Foreskin fibroblast (primary cell): ENCODE measurements at places on chromosomes 1 and 21.

GRCh38 chr1:118863688-118864087 is 124.5 kb downstream of the TBX15 start:
- DNase-seq: no peak

DNA sequence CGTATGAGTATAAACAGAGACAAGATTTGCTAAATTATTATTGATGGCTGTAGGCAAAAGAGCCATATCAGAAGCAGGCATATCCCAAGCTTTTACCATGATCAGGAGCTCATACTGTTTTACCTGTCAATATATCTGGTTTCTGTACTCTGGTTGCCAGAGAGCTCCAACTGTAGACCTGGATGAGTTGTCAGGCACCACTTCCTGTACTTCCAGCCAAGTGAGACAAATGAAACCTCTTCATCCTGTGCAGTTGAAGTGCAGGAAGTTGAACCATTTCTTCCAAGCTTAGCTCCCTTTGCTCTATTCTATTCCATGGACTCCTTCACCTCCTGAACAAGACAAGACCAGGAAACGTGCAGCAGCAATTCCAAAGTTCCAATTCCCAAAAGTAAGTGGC is 115.6 kb downstream of the ZNF281 start:
- no peak for DNase-seq

- DNase-seq: no peak
Observed at GRCh38 chr1:82015444-82015843, 214.7 kb downstream of the ADGRL2 start.

- DNase-seq: no peak
Observed at GRCh38 chr1:44283524-44284173, 70.4 kb downstream of the DMAP1 start.

GRCh38 chr21:42348762-42349161 is 2.0 kb downstream of the TFF2 start:
- no peak for DNase-seq

GRCh38 chr1:85603086-85603880 is 22.7 kb downstream of the CCN1 start:
- DNase-seq: no peak

- DNase-seq: no peak
Observed at GRCh38 chr1:224216382-224216781, 33.3 kb downstream of the DEGS1 start.

- DNase-seq: no peak
Observed at GRCh38 chr21:29321217-29321616, 22.5 kb downstream of the BACH1 start.

- DNase-seq: no peak
Observed at GRCh38 chr1:233485385-233485784, 128.5 kb upstream of the KCNK1 start.

- DNase-seq: no peak
Observed at GRCh38 chr1:116808848-116809508, 54.7 kb downstream of the CD2 start.

GRCh38 chr1:44405031-44405797 is at the start of gene RNF220:
TSS of gene RNF220 (plus strand) at chr1:44405255.
- DNase-seq: peak; percentile 77

DNA sequence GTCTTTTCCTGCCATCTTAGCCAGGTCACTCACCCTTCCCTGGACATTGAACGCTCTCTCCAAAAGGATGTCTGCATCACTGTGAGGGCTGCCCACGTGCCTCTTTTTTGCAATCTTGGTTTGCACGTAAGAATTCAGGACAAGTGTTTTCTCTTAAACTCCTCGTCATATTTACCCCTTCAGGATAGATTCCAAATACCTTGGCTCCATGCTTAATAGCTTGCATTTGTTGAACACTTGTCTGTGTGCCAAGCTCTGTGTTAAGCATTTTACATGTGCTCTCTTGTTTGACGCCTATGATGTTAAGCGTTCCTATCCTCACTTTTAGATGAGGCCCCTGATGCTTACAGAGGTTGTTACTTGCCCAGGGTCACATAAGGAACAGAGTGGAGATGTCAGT is 29.8 kb downstream of the RCSD1 start:
- no peak for DNase-seq

- no peak for DNase-seq
Observed at GRCh38 chr1:58575551-58576324, 1.3 kb downstream of the TACSTD2 start.

- peak; percentile 50 for DNase-seq
Observed at GRCh38 chr1:54885807-54886723, 930 bp downstream of the DHCR24 start.

- no peak for DNase-seq
Observed at GRCh38 chr1:167551362-167551761, 2.2 kb downstream of the CREG1 start.

DNA sequence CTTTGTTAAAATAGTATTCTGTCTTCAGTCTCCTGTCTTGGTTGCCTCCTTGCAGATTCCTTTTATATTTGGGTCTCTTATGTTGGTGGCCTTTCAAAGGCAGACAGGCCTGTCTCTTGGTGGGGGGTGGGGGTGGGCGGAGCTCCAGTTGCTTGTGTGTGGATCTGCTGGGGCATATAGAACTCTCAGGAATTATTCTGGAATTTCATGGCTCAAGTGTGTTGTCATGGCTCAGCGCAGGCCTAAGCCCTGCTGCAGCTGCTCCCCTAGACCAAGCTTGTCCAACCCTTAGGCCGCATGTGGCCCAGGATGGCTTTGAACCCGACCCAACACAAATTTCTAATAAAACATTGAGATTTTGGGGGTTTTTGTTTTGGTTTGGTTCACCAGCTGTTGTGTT is 8.0 kb downstream of the C1orf35 start:
- no peak for DNase-seq

DNA sequence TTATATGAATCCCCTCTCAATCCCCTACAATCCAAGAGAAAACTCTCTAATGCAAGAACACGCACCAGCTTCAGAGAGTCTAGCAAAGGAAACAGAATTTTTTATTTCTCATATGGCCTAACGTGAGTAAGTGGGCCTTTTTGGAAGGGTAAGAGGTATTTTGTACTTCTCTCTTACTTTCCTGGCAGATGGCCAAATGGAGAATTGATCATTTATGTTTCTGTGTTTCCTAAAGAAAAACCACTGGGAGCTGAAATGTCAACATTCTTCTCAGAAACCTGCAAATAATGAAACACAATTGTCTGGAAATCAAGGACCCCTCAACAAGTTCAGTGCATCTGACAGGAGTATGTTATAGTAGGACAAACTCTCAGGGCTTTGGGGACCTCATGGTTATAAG is 176.4 kb upstream of the C8B start:
- DNase-seq: no peak

- DNase-seq: peak; percentile 27
Observed at GRCh38 chr21:16633831-16634459, 878.9 kb upstream of the CXADR start.

- DNase-seq: no peak
Observed at GRCh38 chr1:69946935-69947334, 258.4 kb downstream of the LRRC40 start.

DNA sequence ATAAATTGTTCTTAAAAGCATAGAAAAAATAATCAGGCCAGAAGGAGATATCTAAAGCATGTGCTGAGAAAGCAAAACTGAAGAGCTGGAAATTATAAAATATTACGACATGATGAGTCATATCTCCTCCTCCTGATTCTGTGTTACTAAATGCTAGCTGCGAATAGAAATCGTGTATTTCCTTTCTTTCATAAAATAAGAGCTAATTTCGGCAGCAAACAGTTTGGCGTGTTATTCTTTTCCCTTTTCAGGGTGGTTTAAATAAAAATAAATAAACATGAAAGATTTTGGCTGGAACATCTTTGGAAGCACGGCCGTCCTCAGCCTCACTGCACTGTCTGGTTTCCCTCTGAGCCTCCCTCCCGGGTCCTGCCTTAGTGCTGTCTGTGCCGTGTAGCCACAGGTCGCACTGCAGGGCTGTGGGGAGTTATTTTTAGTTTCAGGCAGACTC is 56.0 kb downstream of the ADARB1 start:
- peak; percentile 77 for DNase-seq

GRCh38 chr1:9388335-9389180 is 95.9 kb downstream of the SPSB1 start:
- DNase-seq: peak; percentile 70

GRCh38 chr1:182174513-182174855 is 113.0 kb upstream of the ZNF648 start:
- DNase-seq: peak; percentile 39

DNA sequence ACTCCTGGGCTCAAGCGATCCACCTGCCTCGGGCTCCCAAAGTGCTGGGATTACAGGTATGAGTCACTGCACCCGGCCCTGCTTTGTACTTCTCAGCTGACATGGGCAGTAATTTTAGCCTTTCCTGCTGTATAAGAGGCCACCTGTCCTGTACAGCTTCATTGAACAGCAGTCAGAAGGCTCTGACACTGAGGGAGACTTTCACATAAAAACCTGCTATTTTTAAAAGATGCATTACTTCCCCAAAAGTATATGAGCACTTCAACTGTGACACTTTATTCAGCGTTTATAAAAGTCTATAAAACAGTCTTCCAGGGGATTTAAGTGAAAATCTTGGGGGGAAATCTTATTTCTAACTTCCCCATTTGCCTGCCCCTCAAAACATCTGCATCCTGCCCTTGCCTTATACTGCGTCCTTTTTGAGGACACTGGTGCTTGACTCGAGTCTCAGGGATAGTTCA is 17.6 kb downstream of the RNU5D-1 start:
- no peak for DNase-seq

- DNase-seq: no peak
Observed at GRCh38 chr1:3053366-3053980, 15.5 kb upstream of the PRDM16 start.

DNA sequence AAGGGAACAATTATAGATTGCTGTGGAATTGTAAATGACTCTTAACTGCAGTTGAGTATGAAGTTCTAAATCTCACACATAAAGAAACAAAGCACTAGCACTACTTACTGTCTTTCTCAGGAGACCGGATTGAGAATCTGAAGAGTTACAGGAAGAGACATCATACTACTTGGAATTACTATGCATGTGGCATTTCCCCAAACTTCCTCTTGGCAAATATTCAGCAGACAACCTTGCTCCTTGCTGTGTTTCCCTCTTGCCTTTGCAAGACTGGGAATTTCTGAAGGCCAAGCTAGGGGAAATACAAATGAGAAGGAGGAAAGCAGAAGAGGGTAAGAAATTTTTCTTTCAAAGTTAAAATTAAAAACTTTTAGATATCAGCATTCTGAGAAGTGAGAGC is 173.6 kb upstream of the KCTD3 start:
- DNase-seq: no peak

DNA sequence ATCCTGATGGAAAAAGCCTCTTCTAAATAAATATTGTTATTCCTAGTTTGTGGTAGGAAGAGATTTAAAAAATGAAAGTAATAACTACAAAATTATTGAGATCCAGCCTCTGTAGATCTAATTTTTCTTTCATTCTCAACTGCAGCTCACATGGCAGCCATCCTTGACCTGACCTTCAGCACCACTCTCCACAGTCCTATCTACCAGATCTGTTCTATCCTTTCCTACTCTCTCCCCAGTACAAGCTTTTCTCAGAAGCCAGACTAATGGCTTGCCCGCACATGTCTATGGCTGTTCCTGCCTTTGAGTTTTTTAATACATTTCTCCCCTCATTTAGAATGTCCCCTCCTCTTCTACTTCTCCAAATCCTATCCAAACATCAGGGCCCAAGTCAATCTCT is 51.5 kb downstream of the MACO1 start:
- DNase-seq: no peak

- peak; percentile 60 for DNase-seq
Observed at GRCh38 chr1:75811211-75811981, 14.7 kb downstream of the MSH4 start.

DNA sequence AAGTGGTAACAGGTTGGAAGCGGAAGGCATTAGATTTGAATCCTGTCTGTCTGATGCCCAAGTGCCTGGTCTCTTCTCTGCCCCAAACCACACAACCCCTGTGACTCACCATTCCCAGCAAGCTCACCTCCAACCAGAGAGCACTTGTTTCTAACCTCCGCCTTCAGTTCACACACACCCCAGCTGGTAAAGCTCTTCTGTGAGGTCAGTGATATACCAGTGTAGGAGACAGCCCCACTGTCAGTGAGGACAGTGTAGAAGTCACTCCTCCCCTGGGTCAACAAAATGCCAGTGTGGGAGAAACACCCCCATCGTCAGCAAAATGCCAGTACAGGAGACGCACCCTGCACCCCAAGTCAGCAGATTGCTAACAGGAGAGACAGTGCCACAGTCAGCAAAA is 2.6 kb downstream of the RIMS3 start:
- DNase-seq: no peak

- DNase-seq: no peak
Observed at GRCh38 chr1:32276032-32276782, 15.7 kb upstream of the HDAC1 start.

GRCh38 chr1:12709091-12709491 is 6.8 kb upstream of the AADACL3 start:
- no peak for DNase-seq

DNA sequence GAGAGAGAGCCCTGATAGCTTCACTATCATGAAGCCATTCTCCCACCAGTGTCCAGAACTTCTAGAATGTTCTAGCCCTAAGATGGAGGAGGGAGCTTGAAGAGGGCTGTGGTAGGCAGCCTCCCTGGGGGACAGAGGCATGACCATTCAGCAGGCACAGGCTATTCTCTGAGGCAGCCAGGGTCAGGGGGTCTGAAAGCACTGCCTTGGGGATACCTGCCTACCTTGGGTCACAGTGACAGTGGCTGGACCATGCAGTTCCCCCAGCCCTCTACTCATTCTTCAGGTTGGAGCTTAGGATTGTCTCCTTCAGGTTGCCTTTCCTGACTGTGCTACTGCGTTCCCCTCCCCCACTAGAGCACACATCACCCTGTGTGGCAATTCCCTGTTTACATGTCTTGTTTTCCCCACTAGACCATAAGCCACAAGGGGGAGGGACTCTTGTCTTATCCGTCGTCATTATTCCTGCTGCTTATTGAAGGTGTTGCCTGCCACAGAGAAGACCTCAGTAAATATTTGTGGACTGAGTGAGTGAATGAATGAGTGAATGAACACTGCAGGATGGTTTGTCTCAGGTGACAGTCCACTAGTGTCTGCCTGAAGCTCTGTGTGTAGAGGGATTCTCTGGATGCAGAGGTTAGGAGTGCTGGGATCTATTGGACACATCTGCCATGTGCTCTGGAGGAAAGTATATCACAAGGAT is 5.2 kb downstream of the ZDHHC18 start:
- no peak for DNase-seq

DNA sequence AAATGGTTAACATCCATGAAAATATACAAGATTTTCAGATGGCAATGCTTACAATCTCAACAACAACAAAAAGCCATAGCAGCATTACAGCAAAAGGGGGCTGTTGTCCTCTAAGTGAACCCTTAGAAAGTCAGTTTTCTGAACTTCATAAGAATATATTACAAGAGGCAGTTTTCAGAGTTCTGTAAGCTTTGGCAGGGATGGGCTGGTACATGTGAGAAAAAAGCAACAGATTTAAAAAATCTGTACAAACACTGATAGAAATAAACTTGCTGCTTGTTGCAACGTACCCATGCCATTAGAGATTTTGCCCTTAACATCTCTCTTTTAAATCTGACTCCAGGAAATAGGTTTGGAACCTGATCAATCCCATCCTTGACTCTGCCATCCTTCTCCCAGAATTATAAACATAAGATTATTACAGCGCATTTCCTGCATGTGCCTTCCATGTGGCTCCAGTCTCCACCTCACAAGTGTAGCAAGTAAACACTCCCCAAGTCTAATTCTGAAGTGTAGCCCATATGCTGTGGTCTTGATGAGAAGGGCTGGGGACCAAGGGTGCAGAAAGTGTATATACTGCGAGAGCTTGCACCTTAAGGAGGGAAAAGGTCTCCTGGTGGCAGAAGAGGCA is 101.4 kb upstream of the TSPAN2 start:
- no peak for DNase-seq
